Uterine smooth muscle cell (primary cell): ENCODE measurements at places on chromosomes 4 and X. TPM values are rescaled to one million over a fixed set of nuclear protein-coding genes. Genes with fewer than 3 reads are reported as not detected.

FAM47E gene
- under 0.01 and 0.37 TPM in 2 replicates for total RNA-seq

ZFP42 gene
- not detected in 2 replicates for total RNA-seq

ABCE1 gene
- 146 and 205 TPM in 2 replicates for total RNA-seq

QRFPR gene
- total RNA-seq, result not detected in 2 replicates

DDX53 gene
- not detected in 2 replicates for total RNA-seq

FGB gene
- not detected in 2 replicates for total RNA-seq

GAGE1 gene
- total RNA-seq, result not detected in 2 replicates
